Stimulated activated CD8-positive, alpha-beta memory T cell treated with anti-CD3 and anti-CD28 coated beads, Interleukin-7, amount 100 ng/mL, for 48 hours (primary cell): ENCODE measurements at places on chromosomes 6 and 20.

- no peak for DNase-seq
Measured at GRCh38 chr6:40148882-40149573, 214.8 kb upstream of the MOCS1 start.

- DNase-seq: no peak
Measured at GRCh38 chr6:48766349-48766748, 655.4 kb upstream of the PTCHD4 start.

DNA sequence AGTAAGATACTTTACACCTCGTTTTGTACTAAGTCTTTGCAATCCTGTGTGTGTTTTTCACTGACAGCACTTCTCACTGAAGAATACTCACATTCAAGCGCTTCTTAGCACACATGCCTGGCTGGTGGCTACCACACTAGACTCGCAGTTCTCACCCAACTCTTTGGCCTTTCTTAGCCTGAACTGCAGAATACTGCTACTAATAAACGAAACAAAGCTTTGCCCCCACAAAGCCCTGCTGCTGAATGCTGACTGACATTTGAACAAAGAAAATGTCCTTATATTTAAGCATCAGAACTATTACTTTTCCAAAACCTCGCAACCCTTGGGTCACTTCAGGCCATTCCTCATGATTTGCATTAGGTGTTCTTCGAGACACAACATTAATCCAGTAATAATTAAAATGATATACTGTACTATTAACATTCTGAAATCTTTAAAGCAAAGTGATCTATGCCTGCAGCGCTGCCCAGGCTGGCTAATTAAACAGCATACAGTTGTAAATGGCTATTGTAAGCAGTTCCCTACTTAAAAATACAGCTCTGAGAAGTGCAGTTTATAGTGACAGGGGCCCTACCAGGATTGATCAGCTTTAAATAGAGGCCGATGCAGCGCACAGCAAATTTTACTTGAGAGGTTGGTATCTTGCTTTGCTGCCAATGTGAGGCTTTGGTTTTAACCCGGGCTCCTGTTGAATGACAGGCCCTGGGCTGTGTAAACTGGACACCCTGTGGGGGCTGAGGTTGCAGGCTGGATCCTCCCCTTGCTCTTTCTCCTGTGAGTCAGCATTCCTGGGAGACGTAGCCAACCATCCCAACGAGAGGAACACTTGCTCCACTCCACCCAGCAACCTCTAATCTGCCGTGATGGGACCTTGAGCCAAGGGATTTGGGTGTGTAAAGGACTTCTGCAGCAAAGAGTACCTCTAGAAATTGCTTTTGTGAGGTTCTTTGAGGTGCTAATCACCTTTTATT is 899.0 kb downstream of the TFAP2A start:
- no peak for DNase-seq

GRCh38 chr20:44720621-44720996 is 5.4 kb downstream of the CCN5 start:
- DNase-seq: no peak

- no peak for DNase-seq
Measured at GRCh38 chr20:40956542-40957264, 71.9 kb upstream of the TOP1 start.

- DNase-seq: no peak
Measured at GRCh38 chr6:31737315-31737990, 1.1 kb upstream of the CLIC1 start.

- no peak for DNase-seq
Measured at GRCh38 chr20:20018366-20018765, 1.2 kb downstream of the NAA20 start.
